NCI-H1694 treated with DMSO at 0.1 percent for 48 hours (cell line): ENCODE measurements at places on chromosomes 6 and 20.
A peak's percentile ranks its signal among the peaks of the same experiment; 100 is the strongest.

GRCh38 chr20:49896204-49896603 is 19.1 kb downstream of the SPATA2 start:
- no peak for DNase-seq

- DNase-seq = peak; percentile 71
These were observed 20.6 kb upstream of the ECI2 start for GRCh38 chr6:4155848-4156466.

DNA sequence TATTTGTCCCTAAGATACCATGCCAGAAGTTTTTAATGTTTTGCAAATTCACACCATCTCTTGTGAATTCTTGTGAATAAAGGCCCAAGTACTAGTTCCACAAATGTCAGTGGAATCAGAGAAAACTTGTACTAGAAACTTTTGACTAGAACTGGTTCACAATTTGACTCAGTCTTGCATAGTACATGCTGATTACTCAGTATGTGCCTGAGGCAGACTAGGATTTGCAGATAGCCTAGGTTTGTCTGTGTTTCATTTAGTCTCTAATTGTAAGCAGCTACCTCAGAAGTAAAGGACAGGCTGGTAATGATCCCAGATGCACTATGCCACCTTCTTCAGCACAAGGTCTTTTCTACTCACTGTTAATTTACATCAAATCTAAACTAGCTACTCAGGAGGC is 34.2 kb upstream of the GSTA4 start:
- no peak for DNase-seq

GRCh38 chr6:80003826-80004172 is 650 bp upstream of the TTK start:
- peak; percentile 63 for DNase-seq

GRCh38 chr20:33480048-33480447 is 9.8 kb upstream of the CBFA2T2 start:
- no peak for DNase-seq

DNA sequence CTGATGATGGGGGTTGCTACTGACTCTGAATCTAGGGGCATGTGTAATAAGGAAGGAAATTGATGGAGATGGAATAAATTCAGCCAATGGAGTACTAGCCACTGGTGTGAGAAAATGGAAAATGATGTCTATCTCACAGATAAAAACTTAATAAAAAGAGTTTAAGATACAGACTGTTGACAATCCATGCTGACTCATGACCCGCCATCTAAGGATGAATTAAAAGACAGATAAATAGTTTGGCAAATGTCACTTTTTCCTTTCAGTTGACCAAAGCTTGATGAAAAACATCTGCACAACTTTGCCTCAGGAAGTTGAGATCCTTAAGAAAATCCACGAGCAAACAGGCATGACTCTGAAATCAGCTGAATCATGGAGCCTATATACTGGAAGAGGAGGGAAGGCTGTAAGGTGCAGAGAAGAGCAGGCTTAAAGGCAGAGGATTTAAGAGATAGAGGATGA is 82.6 kb upstream of the BMP5 start:
- DNase-seq = no peak

DNA sequence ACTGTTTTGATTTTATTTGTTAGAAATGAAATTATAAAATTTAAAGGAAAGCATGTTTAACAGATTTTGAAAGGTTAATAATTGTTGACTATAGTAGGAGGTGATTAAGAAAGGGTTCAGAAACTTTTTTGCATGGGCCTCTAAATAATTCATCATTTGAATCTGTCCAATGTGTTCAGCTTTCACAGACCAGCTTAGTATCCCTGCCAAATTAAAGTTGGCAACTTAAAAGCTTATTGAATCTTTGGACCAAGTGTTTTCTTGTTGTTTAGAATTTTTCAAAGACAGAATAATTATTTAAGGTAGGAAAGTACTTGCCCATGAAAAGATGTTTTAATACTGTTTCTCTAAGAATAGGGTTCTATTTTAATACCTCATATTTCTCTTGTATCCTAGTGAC is 466.0 kb downstream of the GJA1 start:
- DNase-seq = no peak
